ENCODE measurements at places on chromosomes 5 and 9. TPM values are rescaled to one million over a fixed set of nuclear protein-coding genes. Genes with fewer than 3 reads are reported as not detected.

DNA sequence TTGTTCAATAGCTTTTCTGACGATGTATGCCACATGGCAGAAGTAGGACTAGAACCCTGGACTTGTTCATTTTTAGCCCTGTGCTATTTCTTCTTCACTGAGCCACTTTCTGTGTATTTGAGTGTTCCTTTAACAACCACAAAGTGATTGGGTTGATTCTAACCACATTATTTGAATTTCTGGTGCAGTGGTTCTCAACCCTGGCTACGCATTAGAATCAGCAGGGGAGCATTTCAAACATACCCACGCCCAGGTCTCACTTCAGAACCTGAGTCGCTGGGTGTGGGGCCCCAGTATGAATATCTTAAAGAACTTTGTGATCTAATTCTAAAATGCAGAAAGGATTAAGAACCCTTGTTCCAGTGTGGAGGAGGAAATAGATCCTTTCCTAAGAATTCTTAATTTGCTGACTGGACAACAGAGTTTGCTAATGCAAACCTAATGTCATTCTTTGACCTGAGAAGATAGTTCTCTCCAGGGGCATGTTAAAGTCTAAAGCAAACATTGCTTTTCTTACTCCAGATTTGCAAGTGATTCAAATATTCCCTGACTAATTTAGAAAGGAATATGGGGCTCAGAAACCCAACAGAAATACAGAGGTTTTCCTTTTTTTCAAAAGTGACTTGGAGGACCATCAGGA is 75.4 kb upstream of the GDNF start:
- DNase-seq, result no peak

ABLIM3 gene
- not detected for total RNA-seq

PDLIM7 gene
- total RNA-seq, result 86.9 TPM

SCGB3A2 gene
- total RNA-seq, result not detected

F2R gene
- total RNA-seq, result 3.3 TPM
